ENCODE measurements at places on chromosomes 6 and 20. TPM values are rescaled to one million over a fixed set of nuclear protein-coding genes. Genes with fewer than 3 reads are reported as not detected.

The ECT2L gene
- total RNA-seq, result not detected

The LRRC73 gene
- total RNA-seq, result under 0.01 TPM

The SLC22A7 gene
- total RNA-seq, result not detected

The MDFI gene
- total RNA-seq, result 0.28 TPM

The GRIK2 gene
- total RNA-seq, result 15.8 TPM

The ZSCAN23 gene
- 5.3 TPM for total RNA-seq

The RHAG gene
- not detected for total RNA-seq

The DDX39B gene
- total RNA-seq, result 640 TPM

The MATN4 gene
- not detected for total RNA-seq

The DTNBP1 gene
- 4.7 TPM for total RNA-seq

The GGTLC1 gene
- not detected for total RNA-seq

The NRN1 gene
- not detected for total RNA-seq

The SCRT2 gene
- not detected for total RNA-seq

The HNF4A gene
- not detected for total RNA-seq

DNA sequence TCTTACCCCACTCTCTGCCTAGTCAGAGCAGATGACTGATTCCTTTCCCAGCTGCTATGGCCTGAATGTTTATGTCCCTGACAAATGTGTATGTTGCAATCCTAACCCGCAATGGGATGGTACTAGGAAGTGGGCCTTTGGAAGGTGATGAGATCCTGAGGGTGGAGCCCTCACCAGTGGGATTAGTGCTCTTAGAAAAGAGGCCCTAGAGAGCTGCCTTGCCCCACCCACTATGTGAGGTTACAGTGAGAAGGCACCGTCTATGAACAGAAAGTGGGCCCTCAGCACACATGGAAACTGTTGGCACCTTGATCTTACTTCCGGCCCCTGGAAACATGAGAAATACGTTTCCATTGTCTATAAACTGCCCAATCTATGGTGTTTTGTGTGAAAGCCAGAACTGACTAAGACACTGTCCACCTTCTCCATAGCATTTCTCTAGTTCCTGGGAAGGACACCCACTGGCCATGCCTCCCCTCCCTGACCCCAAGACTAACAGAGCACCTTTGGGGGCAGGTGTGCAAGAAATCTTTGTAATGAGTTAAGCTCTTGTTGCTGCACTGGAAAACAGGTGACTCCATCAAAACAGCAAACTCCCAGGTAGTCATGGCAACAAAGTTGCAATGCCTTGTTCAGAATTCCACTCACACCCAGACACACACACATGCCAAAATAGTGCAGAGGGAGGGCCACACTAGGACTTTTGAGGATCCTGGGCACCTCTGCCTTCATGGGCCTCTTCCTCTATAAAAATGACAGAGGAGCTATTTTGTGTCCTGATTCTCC lies 16.2 kb downstream of the GABRR2 start:
- peak; percentile 84 for DNase-seq

GRCh38 chr20:62517901-62518610 lies 42.3 kb upstream of the GATA5 start:
- DNase-seq, result no peak

DNA sequence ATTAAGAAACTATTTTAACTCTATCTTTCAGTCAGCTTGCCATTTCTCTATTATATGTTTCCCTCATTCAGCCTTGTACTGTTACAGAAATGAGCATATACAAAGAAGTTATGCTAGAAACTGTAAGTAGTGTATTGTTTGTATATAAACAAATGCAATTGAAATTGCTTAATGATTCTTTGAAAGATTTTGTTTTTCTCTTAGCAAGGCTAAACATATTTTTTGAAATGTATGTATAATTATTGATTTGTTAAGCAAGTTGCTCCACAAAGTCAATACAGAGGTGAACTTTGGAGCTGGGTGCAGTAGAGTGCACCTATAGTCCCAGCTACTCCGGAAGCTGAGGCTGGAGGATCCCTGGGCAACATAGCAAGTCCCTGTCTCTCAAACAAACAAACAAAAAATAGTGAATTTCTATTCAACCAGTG lies 253.6 kb downstream of the RNGTT start:
- no peak for DNase-seq

GRCh38 chr20:46350201-46350985 lies 42.1 kb upstream of the CDH22 start:
- DNase-seq, result peak; percentile 93

GRCh38 chr20:46640044-46640443 lies 11.2 kb downstream of the SLC13A3 start:
- DNase-seq, result no peak

DNA sequence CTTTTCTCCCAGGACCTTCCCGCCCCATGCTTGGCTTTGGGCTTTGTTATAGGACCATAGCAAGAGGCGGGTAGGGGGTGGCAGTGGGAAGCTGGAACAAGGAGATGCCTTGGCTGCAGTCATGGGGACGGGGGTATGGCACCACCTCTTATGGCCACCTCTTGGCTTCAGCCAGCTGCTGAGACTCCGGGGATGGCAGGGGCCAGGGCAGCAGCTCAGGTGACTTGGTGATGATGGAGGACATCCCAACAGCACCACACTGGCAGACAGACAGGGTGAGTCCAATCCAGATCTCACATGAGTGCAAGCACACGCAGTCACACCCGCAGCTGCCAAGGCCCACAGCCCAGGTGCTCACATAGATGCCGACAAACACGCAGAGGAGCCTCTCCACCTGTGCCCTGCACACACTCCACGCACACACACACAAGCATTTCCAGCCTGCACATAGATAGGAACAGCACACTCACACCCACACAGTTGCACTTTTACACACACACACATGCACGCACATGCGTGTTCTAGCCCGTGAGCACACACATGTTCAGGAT lies 6.2 kb downstream of the NOL4L start:
- no peak for DNase-seq

- DNase-seq, result no peak
Observed at GRCh38 chr20:44494681-44495080, 19.0 kb downstream of the TTPAL start.

DNA sequence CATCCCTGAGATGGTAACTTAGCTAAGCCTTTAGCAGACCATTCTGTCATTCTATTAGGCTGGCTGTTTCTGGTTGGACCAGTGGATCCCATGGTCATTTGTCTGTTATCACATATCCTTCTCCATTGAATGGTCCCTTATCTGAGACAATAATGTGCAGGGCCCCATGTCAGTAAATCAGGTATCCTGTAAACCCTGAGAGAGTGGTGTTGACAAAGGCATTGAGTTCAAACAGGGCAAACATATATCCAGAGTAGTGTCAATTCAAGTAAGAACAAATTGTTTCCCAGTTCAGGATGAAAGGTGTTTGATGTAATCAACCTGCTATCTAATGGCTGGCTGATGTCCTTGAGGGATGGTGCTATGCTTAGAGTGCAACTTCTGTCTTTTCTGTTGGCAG lies 126.2 kb downstream of the LINC00237 start:
- DNase-seq, result no peak

DNA sequence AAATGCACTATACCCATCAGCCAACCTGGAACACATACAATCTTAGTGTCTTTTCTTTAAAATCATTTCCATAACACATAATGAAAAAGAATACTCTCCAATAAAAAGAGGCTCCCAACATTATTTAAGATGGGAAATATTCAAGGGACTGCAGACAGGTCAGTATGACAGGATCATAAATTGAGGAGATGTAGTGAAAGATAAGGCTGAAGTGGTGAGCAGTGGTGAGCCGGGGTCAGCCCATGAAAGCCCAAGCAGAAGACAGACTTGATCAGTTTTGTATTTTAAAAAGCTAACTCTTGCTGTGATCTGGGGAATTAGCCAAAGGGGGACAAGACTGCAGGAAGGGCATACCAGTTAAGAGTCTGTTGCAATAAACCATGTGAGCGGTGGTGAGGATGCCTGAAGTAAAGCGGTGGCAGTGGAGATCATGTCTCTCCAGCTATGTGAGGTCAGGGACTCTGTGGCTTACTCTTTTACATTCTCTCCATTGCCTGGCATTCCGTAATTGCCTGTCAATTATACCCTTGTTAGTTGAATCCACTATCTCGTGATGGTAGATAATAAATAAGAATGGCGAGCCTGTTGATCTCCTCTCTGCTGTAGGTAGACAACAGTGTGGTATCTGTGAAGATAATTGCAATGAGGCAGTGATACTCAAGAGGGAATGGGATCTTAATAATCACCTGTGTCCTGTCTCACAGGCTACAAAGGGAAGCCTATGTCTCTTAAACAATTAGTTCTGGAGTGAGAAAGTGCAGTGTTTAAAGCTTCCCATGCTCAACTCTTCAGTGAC lies 97.4 kb downstream of the FILIP1 start:
- no peak for DNase-seq

DNA sequence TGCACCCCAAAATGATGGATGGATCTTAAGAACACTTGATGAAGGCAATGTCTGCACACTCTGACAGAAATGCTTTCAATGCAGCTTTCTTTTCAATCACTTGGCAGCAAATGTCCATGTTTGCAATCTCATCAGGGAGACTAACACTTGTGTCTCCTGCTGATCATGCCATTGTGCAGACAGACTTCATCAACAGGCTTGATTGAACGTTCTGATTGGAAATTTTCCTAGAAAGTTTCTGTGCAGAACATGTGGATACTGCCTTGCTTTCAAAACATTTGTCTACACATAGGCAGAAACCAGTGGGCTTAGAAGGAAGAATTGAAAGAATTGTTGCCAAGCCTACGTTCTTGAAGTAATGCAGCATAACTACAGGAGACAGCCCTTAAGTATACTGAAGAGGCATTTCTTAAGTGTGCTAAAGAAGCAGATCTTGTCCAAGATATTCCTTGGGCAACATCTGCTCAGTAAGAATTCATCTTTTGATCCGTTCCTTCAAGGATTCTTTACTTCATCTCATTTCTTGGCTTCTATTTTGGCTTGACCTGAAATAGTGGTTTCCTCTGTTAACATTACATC lies 120.4 kb upstream of the PLCB4 start:
- DNase-seq, result no peak

GRCh38 chr6:56649782-56650181 lies 7.1 kb upstream of the DST start:
- DNase-seq, result peak; percentile 64

GRCh38 chr20:56706867-56707360 lies 77.8 kb downstream of the TFAP2C start:
- no peak for DNase-seq

DNA sequence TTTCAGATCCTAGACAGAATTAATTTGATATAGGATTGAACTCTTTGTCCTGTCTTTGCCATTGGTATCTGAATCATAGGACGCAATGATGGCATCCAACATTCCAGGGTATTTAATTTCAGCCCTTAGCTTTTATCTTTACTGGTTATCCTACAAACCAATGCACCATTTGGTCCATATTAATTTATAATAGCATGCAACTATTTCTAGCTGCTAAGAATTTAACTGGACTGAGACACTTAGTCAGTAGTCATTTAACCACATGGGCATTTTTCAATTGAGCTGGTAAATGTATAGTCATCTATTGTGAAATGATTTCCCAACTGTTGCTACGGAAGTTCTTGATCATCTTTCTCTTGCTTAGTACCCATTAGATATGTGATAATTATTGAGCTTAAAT lies 141.1 kb downstream of the CD164 start:
- no peak for DNase-seq

DNA sequence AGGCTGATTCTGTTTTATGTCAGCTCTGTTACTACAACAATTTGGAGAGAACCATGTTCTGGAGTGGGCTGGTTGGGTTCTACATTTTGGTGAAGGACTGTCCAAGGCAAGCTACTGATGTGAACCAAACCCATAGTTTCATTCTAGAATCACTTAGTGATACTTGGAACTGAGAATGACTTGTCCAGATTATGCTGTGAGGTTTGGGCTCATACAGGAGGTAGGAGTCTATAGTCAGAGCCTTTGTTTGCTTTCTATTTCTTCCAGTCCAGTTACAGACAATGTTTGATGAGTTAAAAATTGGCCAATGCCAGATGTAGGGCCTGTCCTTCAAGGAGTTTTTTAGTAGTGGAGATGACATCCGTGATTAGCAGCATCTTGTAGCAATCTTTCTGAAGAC lies 97.9 kb downstream of the LRRC1 start:
- DNase-seq, result no peak

DNA sequence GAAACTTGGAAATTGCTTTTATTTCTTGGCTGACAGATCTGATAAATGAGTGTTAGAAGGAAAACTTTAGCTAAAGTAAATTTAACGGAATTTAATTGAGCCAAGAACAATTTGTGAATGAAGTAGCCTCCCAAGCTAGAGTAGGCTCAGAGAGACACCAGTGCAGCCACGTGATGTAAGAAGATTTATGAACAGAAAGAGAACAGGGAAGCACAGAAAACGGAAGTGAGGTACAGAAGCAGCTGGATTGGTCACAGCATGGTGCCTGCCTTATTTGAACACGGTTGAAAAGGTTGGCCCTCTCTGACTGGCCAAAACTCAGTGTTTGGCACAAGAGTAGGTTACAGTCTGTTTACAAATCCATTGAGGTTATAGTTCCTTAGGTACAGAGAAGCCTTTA lies 29.5 kb upstream of the IFNGR1 start:
- DNase-seq, result no peak

GRCh38 chr6:79005024-79005423 lies 73.0 kb downstream of the PHIP start:
- DNase-seq, result peak; percentile 2

GRCh38 chr20:34791289-34792020 lies 34.0 kb downstream of the NCOA6 start:
- DNase-seq, result peak; percentile 67

GRCh38 chr6:127518710-127519468 lies at the start of gene MTCL3:
TSS of gene MTCL3 (minus strand) at chr6:127519335.
- DNase-seq, result peak; percentile 63

GRCh38 chr20:48620507-48621375 lies 207.1 kb downstream of the PREX1 start:
- DNase-seq, result peak; percentile 52

GRCh38 chr6:45786355-45786781 lies 229.3 kb downstream of the CLIC5 start:
- DNase-seq, result no peak

GRCh38 chr6:139863346-139863745 lies 488.9 kb upstream of the CITED2 start:
- peak; percentile 81 for DNase-seq

DNA sequence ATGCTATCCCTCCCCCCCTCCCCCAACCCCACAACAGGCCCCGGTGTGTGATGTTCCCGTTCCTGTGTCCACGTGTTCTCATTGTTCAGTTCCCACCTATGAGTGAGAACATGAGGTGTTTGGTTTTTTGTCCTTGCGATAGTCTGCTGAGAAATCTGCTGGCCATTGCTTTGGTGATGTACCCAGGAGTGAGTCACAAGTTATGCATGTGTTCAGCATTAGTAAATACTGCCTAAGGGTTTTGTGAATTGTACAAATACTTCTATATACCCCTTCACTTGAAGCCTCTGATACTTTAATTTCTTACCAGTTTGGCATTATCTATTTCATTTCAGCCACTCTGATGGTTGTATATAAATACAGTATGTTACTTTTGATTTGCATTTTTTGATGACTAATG lies 711.3 kb upstream of the GJE1 start:
- peak; percentile 85 for DNase-seq

GRCh38 chr6:41272591-41273240 lies 13.8 kb downstream of the TREM1 start:
- no peak for DNase-seq

GRCh38 chr6:7697820-7698623 lies 27.9 kb upstream of the BMP6 start:
- peak; percentile 97 for DNase-seq

GRCh38 chr6:32887616-32888015 lies 33.6 kb downstream of the PSMB9 start:
- no peak for DNase-seq

GRCh38 chr6:34795836-34796425 lies 4.0 kb downstream of the BLTP3A start:
- DNase-seq, result peak; percentile 64

Data from IMR-90 (cell line).